ENCODE measurements at places on chromosomes 11 and 22. TPM values are rescaled to one million over a fixed set of nuclear protein-coding genes. Genes with fewer than 3 reads are reported as not detected.

The CTSW gene
- total RNA-seq: 0.58 TPM

The GPHA2 gene
- total RNA-seq: not detected

The PITPNM1 gene
- 65.3 TPM for total RNA-seq

DNA sequence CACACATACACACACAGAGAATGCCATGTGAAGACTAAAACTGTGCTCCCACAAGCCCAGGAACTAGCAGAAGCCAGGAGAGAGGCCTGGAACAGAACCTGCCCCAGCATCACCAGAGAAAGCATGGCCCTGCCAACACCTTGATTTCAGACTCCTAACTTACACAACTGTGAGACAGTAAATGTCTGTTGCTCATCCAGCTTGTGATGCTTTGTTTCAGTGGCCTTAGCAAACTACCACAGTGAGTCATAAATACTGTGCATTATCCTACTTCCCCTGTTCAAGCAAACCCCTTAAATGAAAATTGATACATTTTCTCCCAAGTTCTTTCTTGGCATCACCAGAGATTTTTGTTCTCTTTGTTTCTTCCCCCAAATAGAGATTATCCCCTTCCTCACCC, 1539.4 kb upstream of the TENM4 start:
- DNase-seq: no peak

GRCh38 chr11:131824771-131825170, 454.4 kb downstream of the NTM start:
- no peak for DNase-seq

DNA sequence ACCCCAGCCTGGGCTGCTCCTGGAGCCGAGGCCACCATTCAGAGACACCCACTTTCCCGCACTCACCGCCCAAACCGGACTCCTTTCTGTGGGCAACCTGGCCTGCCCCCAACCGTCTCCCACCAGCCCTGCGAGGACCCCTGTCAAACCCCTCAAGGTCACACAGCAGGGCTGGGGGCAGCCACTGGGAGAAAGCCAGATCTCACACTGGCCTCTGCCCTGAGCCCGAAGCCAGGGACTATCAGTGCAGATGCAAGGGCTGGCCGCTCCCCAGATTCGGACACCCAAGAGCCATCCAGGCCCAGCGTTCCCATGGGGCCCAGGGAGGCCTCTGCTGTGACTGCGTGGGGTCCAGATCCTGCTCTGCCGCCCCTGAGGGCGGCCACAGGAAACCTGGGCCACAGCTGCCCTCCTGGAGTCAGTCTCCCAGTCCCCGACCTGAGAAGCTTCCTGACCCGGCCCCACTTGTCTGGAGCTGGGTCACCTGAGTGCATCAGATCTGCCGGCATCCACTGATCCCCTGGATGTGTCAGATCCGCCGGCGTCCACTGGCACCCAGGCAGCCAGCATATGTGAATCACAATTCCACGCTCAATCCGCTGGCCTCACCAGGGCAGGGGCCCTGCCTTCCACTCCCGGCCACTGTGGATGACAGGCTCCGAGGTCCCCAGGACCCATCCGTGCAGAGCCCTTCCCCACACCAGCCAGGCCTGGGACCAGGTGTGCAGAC, 139.7 kb downstream of the BRD1 start:
- DNase-seq: no peak

GRCh38 chr11:44729063-44729462, 2.3 kb downstream of the TSPAN18 start:
- DNase-seq: no peak

The UCP2 gene
- total RNA-seq: 24.9 TPM

DNA sequence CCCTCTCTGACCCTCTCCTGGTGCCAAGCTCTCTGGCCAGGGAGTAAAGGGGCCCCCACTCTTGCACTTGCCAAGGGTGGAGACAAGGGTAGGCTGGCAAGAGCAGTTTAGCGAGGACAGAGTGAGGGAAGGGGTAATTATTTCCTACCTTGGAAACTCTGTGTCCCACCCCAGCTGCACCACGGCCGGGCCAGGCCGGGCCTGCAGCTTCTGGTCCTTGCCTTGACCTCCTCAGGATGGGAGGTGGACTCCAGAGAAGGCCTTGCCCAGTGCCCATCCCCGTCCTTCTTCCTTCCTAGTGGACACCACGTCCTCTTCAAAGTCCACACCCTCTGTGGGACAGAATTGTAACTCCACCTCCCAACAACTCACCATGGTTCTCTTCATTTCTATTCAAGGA, 18.4 kb upstream of the OSBPL5 start:
- no peak for DNase-seq

- no peak for DNase-seq
Measured at GRCh38 chr11:120657306-120658070, 145.9 kb downstream of the GRIK4 start.

The TBX10 gene
- not detected for total RNA-seq

The PTPRCAP gene
- total RNA-seq: 3.5 TPM

DNA sequence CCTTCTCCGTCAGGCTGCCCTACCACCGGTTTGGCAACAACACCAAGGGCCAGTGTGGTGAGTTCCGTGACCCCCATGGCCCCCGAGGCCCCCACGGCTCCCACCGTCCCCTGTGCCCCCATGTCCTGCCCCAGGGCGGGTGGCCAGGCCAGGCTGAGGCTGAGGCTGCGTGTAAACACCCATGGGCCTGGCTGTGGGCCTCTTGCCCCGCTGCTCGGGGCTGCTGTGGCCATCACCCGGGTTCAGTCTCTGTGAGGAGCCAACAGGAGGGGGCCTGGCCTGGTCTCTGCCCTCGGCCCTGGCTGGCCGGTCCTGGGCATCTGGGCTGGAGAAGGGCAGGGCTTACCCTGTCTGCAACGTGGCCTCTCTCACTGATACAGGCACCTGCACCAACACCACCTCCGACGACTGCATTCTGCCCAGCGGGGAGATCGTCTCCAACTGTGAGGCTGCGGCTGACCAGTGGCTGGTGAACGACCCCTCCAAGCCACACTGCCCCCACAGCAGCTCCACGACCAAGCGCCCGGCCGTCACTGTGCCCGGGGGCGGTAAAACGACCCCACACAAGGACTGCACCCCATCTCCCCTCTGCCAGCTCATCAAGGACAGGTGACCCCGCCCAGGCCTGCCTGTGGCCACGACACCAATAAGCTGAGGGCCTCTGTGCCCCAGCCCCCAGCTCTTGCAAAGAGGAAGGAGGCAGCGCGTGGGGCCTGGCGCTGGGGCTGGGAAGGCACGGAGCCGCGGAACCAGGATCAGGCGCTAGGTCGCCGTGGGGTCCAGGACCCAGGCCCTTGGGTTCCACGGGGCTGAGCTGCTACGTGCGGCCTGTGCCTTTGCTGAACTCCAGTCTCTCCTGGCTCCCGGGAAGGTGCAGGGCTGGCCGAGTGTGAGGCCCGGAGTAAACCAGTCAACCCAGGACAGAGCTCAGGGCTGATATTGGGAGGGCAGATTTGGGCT, 29.0 kb downstream of the MUC2 start:
- DNase-seq: no peak

DNA sequence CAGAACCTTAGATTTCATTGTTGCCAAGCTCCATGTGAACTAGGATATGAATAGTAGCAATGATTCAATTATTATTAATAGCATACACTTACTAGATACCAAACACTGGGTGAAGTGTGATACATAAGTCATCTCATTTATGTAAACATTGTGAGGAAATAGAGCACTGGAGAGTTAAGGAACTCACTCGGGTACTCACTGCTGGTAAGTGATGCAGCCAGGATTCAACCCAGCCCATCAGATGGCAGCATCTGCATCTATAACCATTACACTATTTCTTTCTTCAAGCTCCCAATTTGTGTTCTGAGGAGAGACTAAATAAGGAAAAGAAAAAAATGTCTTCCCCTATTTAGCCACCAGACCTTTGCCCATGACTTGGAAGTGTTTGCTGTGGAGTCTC, 10.2 kb upstream of the ALG8 start:
- DNase-seq: peak; percentile 36
